Renal pelvis (tissue), 12 donors: ENCODE measurements at places on chromosomes 13 and 19. TPM values are rescaled to one million over a fixed set of nuclear protein-coding genes. Genes with fewer than 3 reads are reported as not detected.

DNA sequence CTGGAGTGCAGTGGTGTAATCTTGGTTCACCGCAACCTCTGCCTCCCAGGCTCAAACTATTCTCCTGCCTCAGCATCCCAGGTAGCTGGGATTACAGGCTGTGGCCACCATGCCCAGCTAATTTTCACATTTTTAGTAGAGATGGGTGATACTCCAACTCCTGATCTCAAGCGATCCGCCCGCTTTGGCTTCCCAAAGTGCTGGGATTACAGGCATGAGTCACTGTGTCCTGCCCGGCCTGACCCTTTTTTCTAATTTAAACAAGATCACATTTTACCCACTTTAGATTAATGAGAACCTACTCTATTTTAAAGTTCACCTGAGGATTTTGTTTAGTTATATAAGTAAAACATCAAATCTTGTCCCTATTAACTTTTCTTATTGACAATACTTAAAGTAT, 91.8 kb upstream of the POSTN start:
- no peak for DNase-seq

GRCh38 chr19:22628401-22628800, 5.7 kb upstream of the ZNF492 start:
- DNase-seq = no peak

- no peak for DNase-seq
These were observed 62.3 kb downstream of the KCNC3 start for GRCh38 chr19:50266896-50267295.

DNA sequence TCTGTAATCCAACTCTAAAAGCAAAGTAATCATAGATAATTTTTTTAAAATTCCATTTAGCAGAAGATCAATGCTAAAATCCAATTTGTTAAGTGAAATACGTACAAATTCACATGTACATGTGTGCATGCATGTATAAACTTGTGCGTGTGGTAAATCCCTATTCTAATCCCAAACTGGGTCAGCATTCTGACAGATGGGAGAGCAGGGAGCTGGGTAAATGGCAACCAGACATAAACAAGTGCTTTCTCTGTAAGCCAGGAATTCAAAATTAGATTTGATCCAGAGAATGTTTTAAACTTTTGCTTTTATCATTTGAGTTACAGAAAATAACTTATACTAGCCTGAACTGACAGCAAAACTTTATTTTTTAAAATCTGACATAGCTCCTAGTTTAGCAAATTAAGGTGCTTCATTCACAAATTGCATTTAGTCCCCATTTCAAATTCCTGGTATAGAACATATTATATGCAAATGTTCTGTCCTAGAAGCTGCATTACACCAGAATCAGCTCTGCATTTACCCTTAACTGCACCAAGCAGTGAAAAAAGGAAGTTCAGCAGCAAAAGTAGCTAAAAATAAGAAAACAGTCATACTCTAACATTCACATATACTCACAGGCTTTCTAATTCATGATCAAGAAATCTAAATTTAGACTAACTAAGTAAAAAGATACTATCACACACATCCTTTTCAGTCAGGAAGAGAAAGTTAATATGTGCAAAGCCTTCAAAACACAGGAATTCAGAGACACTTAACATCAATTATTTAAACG, 32.6 kb downstream of the UBL3 start:
- DNase-seq = no peak

DNASE2 gene
- 8.1 TPM for polyA plus RNA-seq

GRCh38 chr13:68736961-68737360, 1370.7 kb upstream of the ATXN8OS start:
- no peak for DNase-seq
